ENCODE measurements at places on chromosomes 5 and 9.

GRCh38 chr9:84270847-84271530 lies 69.6 kb downstream of the SLC28A3 start:
- no peak for DNase-seq

DNA sequence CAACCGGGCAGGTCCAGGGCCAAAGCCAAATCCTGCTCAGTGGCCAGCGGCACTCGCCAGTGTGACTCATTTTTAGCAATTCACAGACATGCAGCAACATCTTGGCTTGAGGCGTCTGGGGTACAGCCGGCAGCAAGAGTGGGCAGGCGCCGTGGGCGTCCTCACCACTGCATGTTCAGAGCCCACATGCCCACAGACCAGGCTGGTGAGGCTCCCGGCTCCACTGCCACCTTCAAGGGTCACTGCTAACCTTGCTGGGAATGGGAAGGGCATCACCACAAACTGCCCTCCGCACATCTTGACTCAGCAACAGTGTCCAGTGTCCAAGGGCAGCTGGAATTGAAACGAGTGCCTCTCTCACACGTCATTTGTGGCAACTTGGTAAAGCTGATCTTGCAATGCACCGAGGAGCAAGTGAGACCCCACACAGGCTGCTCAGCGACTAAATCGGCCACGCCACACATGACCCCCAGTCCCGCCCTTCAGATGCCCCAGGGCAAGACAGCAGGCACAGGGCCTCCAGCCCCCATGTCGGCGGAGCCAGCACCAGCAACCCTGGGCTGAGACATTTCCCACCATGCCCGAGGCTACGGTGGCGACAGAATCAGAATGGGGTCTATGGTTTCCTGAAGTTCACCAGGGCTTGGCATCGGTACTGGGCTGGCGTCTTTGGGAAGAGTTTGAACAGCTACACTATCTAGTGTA lies 140.3 kb downstream of the ROR2 start:
- no peak for DNase-seq

DNA sequence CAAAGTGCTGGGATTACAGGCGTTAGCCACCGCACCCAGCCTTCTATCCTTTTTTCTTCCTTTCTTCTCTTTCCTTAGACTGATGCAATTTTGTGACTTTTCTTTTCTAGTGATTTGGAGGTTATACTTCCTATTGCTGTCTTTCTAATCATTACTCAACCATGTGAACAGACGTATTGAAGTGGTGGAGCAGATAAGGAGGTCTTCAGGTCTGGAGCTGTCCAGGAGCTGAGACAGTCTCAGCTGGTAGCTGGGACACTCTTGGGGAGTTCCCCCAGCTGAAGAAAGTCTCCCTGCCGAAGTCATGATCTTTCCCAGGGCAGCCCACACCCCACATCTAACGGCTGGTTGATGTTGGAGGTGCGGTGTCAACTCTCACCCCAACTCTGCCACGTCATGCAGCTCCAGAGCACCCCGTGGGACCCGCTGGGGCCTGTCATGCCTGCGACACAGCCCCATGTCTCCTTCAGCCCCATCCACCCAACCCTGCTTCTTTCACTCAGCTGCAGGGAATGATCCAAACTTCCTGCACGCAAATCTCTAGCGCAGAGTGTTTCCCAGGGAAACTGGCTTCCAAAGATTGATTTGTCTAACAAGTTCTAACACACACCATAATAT lies 41.1 kb downstream of the NSUN2 start:
- DNase-seq: no peak

- DNase-seq: no peak
Measured at GRCh38 chr9:98094316-98094715, 24.7 kb downstream of the TRIM14 start.

DNA sequence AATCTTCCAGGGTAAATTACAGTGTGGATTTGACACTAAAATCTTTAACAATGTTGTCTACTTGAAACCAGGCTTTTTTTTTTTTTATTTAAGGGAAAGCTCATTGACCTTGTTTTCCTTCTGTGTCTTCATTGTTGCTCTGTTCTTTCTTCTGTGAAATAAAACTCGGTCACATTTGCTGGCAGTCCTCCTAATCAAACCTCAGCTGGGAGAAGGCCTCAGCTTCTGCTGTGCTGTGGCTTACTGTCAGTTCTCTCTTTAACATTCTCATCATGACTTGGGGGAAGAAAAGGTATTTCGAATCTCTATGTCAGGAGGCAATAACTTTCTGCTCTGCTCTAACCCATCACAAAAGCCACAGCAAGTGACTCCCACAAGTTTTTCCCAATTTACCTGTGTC lies 268.9 kb downstream of the ZNF608 start:
- no peak for DNase-seq

DNA sequence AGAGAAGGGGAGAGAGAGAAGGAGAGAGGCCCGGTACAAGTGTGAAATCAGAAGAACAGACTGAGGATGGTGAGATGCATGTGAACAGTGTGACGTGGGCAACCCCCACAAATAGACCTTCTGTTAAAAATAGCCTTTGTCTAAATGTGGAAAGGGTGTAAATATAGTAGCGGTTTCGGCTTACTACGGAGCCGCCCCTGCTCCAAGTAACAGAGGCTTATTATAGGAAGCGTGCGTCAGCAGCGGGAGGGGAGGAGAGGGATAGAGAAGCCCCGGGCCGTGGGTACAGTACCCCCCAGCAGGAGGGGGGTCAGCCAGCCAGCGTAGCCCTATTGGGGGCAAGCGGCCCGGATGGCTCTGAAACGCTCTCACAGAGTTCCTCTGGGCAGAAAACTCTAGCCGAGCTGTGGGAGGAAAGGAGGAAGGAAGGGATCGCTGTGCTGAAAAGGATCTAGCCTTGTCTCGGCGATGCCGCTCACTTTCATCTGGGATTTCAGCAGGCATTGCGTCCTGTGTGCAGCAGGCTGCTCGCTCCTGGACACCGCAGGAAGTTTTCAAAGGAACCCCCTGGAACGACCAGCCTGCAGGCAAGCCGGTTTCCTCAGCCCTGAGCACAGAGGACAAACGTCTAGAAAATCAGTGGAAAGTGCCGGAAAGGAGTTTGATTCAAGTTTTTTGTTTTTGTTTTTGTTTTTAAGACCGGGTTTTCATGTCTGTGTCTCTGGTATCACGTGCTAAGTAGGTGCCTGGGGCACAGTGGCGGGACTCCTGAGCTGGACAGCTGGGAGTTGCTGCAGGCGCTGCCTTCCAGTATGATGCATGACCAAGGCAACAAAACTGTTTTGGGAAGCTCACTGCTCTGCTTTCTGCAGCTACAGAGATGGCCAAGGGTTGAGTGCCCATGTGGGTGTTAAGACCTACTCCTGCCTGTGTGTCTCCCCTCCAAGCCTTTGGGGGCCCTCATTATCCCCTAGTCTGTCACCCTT lies 146.6 kb downstream of the SEC61B start:
- DNase-seq: no peak

DNA sequence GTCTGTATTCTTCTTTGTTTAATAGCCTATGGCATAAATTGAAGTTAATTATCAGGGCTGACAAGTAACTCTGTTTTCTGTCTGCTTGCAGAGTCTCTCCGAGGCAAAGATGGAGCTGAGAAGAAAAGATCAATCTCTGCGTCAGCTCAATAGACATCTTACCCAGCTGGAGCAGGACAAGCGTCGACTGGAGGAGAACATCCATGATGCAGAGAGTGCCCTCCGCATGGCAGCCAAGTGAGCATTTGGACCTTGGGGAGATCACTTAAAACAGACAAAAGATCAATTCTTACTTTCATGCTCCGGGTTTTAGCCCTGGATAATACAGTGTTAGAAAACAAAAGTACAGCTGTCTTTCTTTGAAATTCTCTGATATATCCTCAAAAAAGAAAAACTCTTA lies 293.8 kb downstream of the CCDC171 start:
- DNase-seq: no peak

- no peak for DNase-seq
Measured at GRCh38 chr5:73387601-73388305, 60.8 kb downstream of the FOXD1 start.

- no peak for DNase-seq
Measured at GRCh38 chr5:170597872-170598271, 94.1 kb downstream of the KCNIP1 start.

All from stimulated activated CD8-positive, alpha-beta memory T cell treated with anti-CD3 and anti-CD28 coated beads, Interleukin-7, amount 100 ng/mL, for 1 hour (primary cell).